ENCODE measurements at places on chromosomes 12 and 14.

- peak; percentile 92 for DNase-seq
These were observed 28.7 kb upstream of the CD9 start for GRCh38 chr12:6171409-6172015.

DNA sequence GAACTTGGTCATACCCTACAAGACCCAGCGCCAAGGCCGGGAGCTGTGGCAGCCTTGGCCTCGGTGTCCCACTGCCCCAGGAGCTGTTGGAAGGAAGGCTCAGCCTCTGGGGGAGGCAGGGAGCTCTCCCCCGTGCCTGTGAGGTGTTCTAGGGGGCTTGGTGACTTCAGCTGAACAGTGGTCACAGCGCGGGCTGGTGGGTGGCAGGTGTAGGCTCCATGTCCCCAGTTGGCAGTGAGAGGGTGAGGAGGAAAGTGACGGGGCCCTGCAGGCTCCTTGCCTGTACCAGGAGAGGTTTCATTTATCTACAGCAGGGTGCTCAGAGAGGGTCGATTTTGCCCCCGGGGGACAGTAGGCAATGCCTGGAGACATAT, 47.5 kb downstream of the DLK1 start:
- DNase-seq: no peak

- no peak for DNase-seq
These were observed 2.4 kb downstream of the RND1 start for GRCh38 chr12:48863291-48863690.

GRCh38 chr12:78155546-78155945, 324.9 kb downstream of the NAV3 start:
- DNase-seq: no peak

- DNase-seq: no peak
These were observed 10.1 kb downstream of the SPATS2 start for GRCh38 chr12:49377386-49377785.

GRCh38 chr12:69120354-69120753, 119.0 kb upstream of the CPSF6 start:
- DNase-seq: no peak

DNA sequence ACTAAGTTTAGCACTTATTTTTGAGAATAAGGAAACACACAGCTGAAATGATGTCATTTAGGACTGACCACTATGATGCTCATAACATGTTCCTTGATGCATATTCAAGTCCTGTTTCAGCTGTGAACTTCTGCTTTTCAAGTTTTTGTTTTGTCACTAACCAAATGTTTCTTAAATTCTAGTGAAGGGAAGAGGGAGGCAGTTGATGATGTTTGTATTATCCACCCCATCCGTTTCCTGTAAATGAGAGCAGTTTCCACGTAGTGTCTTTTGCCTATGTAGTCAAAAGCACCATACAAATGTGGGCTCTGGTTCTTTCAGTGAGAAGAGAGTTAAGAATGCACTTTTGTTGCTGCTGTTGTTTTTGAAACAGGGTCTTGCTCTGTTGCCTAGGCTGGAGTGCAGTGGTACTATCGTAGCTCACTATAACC, 491.8 kb downstream of the PCNX1 start:
- DNase-seq: no peak

DNA sequence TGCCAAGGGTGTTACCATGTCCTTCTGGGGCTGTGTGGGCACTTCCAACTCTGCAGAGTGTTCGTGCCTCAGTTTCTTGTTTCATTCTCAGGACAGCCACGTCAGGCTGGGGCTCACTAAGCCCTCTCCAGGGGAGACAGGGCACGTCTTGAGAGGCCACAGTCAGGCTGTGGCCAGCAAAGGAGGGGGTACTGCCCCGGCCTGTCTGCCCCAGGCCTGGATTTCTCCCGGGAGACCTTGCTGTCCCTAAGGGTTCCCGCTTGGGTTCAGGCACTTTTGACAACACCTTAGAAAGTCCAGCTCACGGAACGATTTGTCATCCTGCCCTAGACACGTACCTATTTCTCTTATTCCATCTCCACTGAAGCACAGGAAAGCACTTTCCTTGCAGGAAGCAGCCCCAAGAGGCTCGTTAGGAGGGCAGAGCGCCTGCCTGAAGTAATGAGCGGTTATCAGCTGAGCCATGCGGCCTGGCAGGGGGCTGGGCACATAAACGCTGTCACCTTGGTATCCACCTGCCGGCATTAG, 290.4 kb upstream of the RTL1 start:
- DNase-seq: no peak

DNA sequence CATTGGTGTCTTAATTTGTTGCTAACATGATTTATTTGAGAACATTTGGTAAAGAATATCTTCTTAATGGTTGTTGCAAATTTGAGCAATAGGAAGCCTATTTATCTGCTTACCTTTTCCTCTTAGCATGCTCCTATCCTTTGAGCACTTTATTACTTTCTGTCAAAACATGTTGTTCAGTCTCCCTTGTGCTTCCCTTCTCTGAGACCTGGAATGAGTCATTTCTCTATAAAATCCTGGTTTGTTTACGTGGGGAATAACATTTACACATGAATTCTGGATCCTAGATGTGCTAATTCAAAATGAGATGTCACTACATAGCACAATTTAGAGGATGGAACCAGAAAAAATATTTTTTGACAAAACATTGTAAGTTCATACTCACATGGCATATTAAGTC, 844.0 kb upstream of the LRFN5 start:
- no peak for DNase-seq

- DNase-seq: no peak
These were observed 296.6 kb upstream of the RTL1 start for GRCh38 chr14:101200008-101200649.

- DNase-seq: peak; percentile 66
These were observed 280.5 kb downstream of the DPF3 start for GRCh38 chr14:72613231-72613974.

GRCh38 chr12:39294715-39295114, 148.2 kb downstream of the KIF21A start:
- no peak for DNase-seq

DNA sequence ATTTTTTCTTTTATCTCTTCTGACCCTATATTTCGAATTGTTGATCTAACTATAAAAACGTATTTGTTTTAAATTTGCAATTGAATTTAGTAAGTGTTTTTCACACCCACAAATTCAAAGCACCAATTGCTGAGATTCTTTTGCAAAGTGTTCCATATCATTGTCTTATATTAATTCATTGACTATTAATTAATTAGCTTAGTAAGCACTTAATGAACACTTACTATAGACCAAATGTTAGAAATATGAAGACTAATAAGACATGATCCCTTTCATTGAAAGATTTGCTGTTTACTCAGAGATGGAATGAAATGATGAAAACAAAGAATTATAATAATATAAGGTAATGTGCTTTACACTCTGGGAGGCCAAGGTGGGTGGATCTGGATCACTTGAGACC, 14.2 kb downstream of the ANO4 start:
- no peak for DNase-seq

DNA sequence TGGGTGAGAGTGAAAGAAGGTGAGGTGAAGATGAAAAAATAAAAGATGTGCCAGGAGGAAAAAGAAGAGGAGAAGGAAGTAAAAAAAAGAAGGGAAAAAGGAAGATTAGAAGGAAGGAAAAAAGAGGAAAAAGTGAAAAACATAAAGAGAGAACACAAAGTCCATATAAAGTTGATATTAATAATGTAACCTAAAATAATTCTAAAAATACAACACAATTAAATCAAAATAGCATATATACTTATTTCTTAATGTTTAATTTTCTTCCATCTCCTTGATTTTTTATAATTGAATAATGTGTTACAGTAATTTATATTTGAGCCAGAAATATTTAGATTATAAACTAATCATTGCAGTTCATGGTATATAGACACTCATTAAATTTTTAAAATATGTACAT, 124.4 kb upstream of the NOVA1 start:
- DNase-seq: no peak

- DNase-seq: peak; percentile 94
These were observed 217.8 kb downstream of the TMEM117 start for GRCh38 chr12:44053549-44054127.

GRCh38 chr12:120586206-120586605, 5.0 kb upstream of the POP5 start:
- DNase-seq: no peak

- DNase-seq: no peak
These were observed 78.7 kb downstream of the FSCB start for GRCh38 chr14:44428231-44428945.

- DNase-seq: no peak
These were observed 94.1 kb upstream of the BMP4 start for GRCh38 chr14:54050759-54051158.

DNA sequence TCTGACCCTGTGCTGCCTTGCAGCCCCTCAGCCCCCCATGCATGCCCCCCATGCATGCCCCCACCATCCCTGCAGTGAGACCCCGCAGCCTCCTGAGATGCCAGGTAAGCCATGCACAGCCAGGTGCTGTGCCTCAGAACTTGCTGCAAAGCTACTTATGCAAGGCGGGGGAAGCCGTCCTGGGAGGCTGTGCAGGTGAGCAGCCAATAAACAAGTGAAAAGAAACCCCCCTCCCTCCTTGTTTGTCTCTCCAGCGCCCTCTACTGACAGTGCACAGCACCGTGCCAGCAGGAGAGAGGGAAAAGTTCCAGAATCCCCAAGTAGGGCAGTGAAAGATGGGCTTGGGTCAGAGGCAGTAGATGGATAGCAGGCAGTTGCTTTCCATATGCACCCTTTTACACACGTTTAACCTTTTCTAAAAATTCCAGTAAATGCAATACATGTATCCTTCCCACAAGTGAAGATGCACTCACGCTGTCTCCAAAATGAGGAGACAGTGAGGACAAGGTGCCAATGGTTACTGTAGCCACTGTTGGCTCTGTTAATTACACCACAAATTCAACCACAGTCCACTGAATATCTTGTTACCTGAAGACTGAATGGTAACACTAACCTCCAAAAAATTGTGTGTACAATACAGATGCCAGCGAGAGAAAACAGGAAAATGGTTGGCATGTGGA, 18.0 kb downstream of the TNFAIP2 start:
- peak; percentile 28 for DNase-seq

DNA sequence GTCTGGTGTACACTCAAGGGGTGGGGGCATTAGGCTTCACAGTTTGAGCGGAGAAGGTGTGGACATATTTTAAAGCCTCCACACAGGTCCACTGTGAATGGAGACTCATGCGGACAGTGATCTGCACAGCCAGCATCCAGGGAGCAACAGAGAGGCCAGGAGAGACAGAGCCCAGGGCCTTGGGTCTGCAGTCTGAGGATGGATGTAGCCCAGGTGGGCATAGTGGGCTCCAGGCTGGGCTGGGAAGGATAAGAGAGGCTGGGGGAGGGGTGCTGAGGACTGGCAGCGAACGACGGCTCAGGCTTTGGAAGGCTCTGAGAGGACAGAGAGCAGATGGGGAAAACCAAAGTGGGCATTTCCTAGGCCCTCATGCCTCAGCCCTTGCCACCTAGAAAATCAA, 128.8 kb downstream of the PAPOLA start:
- no peak for DNase-seq

DNA sequence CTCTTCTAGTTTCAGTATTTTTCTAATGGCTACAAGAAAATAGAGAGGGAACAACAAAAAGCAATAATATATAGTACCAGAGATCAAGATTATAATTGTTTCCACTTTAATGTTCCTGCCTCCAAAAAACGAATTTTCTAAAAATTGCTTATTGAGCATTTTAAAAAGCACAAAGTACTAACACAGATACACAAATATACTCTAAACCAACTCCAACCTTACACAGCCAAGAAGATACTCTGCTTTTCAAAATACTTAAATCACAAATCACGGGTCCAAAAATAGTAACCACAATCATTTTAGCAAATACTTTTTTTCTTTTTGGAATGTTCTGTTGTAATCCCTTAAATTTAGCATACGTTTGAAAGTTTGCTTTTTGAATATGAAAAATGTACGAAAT, 2.0 kb downstream of the YAF2 start:
- no peak for DNase-seq

- no peak for DNase-seq
These were observed 120.1 kb downstream of the RGS6 start for GRCh38 chr14:72052356-72052755.

DNA sequence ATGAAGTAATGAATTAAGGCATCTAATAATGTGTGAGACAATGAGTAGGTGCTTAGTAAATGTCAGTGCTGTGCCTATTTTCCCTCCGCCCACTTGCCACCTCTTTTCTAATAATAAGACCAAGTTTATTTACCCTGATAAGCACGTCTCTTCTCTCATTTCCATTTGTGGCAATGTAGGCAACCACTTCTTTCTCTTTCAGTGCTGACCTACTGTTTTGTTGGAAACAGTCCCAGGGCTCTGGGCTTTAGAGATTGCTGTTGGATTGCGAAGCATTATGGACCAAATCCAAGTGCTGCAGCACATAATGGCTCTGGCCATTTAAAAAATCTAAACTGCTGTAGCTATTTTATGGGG, 141.3 kb upstream of the PLEKHG7 start:
- DNase-seq: peak; percentile 82
